ENCODE measurements at places on chromosomes 6 and 20. TPM values are rescaled to one million over a fixed set of nuclear protein-coding genes. Genes with fewer than 3 reads are reported as not detected.

The GNMT gene
- not detected for total RNA-seq

The ADISSP gene
- 7.7 TPM for total RNA-seq

GRCh38 chr20:37992802-37993409 is 40.4 kb downstream of the TTI1 start:
- peak; percentile 76 for DNase-seq

DNA sequence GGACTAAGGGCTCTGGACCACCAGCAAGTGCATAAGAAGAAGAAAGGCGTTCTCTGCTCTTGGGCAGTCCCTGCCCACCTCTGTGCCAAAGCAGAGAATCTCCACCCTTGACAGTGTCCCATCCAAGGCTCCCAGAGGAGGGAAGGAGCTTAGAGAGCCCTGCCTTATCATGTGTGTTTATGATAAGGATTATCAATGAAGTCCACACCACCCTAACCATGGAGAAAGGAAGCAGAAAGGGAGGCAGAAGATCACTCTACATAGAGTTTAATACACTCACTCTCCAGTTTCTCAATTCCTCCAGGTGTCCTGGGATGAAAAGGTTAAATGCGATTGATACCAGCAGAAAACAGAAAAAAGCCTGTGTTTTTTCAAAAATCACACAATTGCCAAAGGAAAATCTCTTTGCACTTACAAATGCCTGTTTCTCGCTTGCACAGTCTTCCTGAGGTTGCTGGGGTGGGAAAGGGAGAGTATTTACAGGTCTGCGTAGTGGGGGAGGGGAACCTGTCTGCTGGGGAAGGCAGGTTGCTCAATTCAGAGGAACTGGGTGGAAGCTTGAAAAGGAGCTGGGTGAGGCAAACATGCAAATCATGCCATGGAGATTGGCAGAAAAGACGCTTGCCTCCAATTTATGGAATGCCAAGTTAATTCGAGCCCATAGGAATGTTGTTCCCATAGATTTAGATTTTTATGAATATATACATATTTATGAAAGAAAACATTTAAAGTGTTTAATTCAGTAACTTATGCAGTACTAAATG is 104.0 kb downstream of the EYA2 start:
- no peak for DNase-seq

The OGFRL1 gene
- 22.4 TPM for total RNA-seq

- DNase-seq: no peak
Observed at GRCh38 chr6:107719160-107719559, 105.0 kb downstream of the SCML4 start.

GRCh38 chr20:31830406-31830981 is 11.3 kb downstream of the MYLK2 start:
- no peak for DNase-seq

DNA sequence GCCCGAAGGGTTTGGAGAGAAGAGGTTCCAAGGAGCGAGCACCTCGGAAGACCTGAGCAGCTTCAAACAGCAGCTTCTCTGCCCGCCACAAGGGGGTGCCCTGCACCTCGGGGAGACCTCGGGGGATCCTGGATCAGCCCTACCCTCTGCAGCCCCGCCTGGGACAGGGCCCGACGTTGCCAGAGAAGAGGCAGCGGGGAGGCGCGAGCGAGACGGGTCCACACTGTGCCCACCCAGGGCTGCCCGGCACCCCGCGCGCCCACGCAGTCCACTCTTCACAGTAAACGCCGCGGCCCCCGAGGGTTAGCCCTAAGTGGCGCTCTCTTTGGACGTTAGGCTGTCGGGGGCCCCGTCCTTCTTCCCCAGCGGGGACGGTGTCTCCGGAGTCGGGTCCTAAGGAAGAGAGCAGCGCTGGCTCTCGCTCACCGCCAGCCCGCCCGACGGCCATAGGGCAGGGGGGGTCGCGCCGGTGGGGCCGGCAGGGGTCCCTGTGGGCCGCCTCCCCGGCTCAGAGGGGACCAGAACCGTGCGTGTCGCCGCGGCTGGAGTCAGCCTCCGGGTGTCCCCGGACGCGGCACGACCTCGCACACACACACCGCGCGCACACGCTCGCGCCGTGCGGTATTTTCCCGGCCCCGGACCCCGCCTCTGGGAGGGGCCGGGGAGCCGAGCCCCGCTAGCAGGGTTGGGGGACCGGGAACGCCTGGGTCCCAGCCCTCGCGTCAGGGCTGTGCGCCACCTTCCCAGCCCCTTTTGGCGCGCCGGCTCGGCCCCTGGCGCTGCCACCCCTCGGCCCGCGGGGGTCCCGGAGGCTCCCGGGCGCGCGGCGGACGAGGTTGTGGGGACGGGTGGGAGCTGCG is 929 bp downstream of the CDH22 start:
- DNase-seq: peak; percentile 44

The BMP5 gene
- total RNA-seq: 7.2 TPM

Data from umbilical cord (tissue), 2 donors.